ENCODE measurements at places on chromosomes 2 and 18.
A peak's percentile ranks its signal among the peaks of the same experiment; 100 is the strongest.

GRCh38 chr18:74370115-74370514 is 54.5 kb downstream of the C18orf63 start:
- no peak for DNase-seq

GRCh38 chr2:188765522-188766470 is 208.4 kb upstream of the COL3A1 start:
- DNase-seq, result peak; percentile 37

- no peak for DNase-seq
These were observed 34.6 kb downstream of the ADCY3 start for GRCh38 chr2:24885221-24886125.

DNA sequence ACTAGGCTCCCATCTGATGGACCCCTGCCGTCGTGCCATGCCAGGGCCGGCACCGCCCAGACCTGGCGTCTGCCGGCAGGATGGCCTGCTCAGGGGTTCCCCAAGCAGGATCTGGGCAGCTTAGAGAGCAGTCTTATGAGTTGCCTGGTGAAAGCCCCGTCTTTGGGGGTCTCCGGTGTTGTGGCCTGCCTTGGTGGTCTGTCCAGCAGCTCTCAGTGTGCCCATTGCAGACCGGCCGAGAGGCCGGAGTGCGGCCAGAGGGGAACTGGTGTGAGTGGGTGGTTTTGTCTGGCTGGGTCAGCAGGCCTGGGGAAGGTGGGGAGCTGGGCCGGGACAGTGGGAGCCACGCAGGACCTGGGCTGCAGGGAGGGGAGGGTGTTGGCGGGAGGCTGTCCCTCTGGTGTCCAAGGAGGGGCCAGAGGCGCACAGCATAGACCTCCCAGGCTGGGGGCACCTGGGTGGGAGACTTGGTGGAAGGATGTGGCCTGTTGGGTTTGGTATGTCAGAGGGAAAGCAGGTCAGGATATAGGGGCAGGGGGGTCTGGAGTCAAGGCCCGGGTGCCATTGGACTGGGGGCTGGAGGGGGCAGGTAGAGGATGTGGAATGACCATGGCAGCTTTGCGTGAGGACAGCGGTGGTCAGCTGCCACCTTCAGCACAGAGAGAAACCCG is 16.5 kb downstream of the GPC1 start:
- no peak for DNase-seq

DNA sequence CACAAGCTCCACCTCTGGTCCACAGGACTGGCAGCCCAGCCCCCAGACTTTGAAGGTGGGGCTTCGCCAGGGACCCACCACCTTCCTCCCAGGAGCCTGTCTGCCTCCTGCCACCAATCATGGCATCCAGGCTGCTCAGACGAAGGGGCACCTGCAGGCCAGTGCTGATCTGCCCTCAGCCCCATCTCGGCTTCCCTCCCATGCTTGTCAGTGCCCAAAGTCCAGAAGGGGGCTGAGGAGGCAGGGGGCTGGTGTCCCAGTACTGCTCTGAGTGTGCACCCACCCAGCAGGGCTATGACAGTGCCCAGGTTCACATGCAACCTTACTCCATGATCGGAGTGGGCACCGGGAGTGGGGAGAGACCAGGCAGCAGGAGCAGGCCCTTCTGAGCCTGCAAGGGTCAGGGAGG is 25.3 kb upstream of the RUFY4 start:
- no peak for DNase-seq

GRCh38 chr2:55827855-55828254 is 95.7 kb downstream of the EFEMP1 start:
- peak; percentile 37 for DNase-seq

- DNase-seq, result no peak
These were observed 119.0 kb upstream of the KLHL14 start for GRCh38 chr18:32891797-32892196.

- no peak for DNase-seq
These were observed 17.8 kb upstream of the TCF4 start for GRCh38 chr18:55605733-55606338.

GRCh38 chr2:85704800-85705679 is 10.9 kb downstream of the GNLY start:
- peak; percentile 89 for DNase-seq

DNA sequence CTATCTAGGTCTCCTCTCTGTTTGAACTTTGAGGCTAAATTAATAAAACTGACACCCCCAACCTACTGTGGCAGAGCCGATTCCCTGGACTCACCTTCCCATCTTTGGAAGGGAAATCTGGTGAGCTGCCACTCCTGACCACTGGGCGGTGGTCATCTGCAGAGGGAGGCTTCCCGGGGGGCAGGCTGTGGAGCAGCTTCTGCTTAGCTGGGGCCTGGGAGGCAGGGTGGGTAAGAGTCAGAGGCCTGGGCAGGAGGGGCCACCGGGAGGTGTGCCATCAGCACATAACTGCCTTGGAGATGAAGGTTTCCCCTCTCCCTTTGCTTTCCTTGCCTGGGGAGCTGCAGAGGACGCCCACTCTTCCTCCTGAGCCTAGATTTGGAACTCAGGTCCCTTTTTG is 2.3 kb upstream of the NPPC start:
- DNase-seq, result no peak

GRCh38 chr2:206915121-206915520 is 24.2 kb upstream of the CPO start:
- DNase-seq, result peak; percentile 97

DNA sequence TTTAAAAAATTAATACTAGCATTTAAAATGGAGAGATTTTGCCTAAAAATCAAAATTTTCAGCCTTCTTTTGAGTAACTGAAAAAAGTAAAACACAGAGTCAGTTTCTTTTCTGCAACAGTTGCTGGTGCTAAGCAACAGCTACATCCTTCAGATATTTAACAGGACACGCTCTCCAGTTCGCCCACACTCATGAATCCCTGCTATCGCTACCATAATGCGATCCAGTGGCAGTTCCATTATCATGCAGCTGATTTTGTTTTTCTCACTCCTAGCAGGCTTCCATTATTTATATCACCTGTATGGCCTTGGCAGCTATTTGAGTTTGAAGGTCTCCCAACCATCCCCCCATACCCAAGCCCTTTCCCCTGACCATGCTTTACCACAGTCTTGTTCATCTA is 93.1 kb upstream of the NCKAP5 start:
- DNase-seq, result no peak

- DNase-seq, result no peak
These were observed 42.6 kb upstream of the MAPRE2 start for GRCh38 chr18:34998661-34999060.

- no peak for DNase-seq
These were observed 36.3 kb downstream of the EIPR1 start for GRCh38 chr2:3341336-3341735.

- DNase-seq, result no peak
These were observed 14.9 kb upstream of the PSME4 start for GRCh38 chr2:53985646-53986045.

GRCh38 chr18:75141166-75141565 is 67.8 kb downstream of the PTGR3 start:
- no peak for DNase-seq

- DNase-seq, result peak; percentile 59
These were observed 1473.2 kb downstream of the LRP1B start for GRCh38 chr2:140657657-140658056.

DNA sequence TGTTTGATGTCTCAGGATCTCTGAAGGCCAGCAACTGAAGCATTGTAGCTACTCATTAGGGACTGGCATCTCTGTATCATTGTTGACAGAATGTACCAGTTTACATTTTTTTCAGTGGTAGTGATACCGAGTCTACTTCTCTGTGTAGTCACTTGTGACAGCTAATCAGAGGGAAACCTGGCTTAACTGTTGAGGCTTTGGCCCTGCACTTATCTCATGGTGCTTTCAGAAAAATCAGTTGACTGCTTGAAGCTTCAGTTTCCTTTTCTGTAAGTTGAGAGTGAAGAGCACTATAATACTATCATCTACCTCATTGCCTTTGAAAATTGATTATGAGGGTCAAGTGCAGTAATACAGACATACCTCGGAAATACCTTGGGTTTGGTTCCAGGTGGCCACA is 90.0 kb downstream of the COMMD1 start:
- no peak for DNase-seq

DNA sequence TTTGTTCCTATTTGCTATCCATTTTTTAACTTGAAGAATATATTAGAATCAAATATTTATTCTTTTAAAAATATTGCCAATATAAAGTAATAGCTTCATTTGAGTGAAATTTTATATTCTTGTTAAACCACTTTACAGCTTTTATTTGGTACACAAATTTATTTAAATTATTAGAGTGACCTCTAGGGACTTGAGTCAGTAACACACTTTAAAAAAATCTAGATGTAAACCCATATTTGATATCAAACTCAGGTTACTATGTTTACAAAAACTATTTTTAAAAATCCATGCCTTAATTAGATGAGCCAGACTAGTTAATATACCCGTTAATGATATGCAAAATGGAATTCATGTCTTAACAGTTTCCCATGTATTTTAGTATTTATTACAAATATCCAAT is 134.6 kb downstream of the MAP4K4 start:
- no peak for DNase-seq

GRCh38 chr2:122179492-122180165 is 424.2 kb downstream of the TSN start:
- no peak for DNase-seq
